ENCODE measurements at places on chromosomes 2 and 18. TPM values are rescaled to one million over a fixed set of nuclear protein-coding genes. Genes with fewer than 3 reads are reported as not detected.

GRCh38 chr18:63261029-63261428 is 58.5 kb downstream of the BCL2 start:
- no peak for DNase-seq

GRCh38 chr18:25225151-25225550 is 126.8 kb downstream of the ZNF521 start:
- no peak for DNase-seq

GRCh38 chr18:9683418-9684396 is 24.4 kb upstream of the RAB31 start:
- peak; percentile 71 for DNase-seq

DNA sequence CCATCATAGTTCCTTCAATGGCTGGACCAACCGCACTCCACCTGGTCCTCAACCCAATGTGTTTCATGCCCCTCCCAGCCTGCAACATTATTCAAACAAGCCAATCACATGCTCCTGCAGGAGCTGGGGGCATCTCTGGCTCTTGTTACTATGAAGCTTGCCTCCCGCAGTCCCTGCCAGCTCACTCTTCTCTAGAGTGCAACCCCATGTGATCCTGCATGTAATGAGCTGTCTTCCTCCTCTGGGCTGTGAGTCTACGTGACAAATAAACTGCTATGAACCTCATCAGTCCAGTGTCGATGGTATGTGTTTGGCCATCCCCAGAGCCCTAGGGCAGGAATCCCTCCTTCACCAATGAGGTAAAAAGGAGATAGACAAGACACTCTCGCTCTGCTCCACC is 15.8 kb upstream of the BOD1L2 start:
- DNase-seq, result no peak

DNA sequence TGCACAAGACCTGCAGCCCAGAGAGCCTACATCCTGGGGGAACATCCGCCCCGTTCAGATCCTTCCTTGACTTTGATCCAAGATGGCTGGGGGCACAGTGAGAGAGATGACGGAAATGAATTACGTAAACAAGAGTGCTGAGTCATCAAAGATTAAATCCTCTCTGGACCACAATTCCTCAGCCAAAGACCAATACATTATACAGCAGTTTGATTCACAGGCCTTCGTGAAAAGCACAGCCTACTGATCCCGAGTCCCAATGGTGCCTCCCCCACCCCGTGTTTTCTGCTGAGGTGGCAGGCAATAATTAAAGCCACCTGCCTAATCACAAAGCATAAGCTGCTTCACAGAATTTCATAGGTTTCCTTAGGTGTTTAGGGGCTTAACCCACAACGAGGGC is 43.0 kb downstream of the MYO5B start:
- no peak for DNase-seq

DNA sequence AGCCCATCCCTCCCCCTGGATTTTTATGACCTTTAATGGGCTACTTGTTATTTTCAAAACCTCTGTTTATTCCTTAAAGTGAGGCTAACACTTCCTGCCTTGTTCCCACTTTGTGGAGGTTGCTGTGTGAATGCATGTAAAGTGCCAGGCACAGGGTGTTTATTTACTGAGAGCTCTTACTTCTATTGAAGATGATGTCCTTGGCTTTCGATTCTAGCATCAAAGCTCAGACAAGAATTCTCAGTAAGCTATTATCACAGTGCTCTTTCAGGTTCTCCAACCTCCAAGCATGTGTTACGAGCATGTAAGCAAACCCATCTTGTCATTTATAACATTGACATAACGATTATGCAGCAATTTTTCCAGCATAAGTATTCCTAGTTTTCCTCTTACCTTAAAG is 44.2 kb downstream of the DPYSL5 start:
- no peak for DNase-seq

DNA sequence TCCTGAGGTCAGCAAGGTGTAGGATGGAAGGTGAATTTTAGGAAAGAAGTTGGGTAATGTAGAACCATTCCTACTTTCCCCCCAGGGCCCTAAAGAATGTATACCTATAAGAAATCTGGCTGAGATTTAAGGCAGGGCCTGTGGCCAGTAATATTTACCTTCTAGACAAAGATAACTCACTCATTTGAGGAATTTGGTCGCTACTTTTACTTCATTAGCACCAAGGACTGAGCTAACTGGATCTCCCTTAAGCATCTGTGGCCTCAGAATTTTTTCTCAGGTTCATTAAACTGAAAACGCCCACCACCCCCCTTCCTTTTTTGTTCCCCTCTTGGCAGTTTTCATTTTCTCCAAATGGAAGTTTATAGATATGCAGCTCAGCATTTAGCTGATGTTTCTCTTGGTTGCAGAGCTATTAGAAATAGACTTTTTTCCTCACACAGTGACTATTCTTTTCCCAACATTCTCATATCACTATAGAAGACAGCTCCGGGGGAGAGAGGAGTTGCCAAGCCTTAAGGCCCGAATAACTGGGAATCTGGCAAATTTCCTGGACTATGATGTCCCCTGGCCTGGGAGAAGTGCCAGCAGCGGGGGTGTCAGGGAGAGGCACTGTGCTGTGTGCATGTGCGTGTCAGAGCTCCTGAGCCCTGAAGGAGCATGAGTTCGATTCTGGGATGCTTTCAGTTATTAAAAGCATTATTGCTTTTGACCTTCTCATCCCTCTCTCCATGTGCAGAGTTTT is 310.9 kb downstream of the PRKCE start:
- peak; percentile 79 for DNase-seq

DNA sequence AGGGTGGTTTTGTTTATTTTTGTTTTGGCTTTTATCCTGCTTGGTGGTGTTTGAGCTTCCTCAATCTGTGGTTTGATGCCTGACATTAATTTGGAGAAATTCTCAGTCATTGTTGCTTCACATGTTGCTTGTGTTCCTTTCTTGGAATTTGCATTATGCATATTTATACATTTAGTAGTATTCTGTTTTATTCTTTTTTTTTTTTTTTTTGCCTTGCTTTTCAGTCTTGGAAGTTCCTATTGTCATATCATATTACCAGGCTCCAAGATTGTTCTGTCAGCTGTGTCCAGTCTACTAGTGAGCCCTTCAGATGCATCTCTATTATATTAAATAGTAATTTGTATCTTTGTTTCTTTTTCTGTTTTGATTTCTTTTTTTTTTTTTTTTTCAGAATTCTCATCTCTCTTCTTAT is 77.0 kb downstream of the EPC2 start:
- no peak for DNase-seq

- no peak for DNase-seq
These were observed 57.2 kb upstream of the RTN4 start for GRCh38 chr2:55107436-55107835.

- DNase-seq, result no peak
These were observed 82.2 kb upstream of the LGALSL start for GRCh38 chr2:64371727-64372126.

DNA sequence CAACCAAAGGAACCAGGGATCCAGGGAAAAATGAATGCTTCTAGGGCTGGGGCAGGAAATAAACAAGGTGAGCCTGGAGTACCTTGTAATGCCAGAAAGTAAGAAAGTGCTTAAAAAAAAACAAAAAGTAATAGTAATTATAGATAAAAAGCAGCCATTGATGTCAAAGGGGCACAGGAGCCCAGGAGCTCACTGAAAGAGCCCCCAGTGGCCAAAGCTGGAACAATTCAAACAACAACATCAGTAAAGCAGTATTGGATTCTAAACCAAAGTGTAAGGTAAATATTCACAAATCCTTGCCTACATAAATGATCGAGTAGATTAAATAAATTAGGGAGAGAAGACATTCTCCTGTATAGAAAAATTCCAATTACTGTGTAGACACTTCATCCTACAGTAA is 114.3 kb upstream of the ARL4C start:
- peak; percentile 15 for DNase-seq

DNA sequence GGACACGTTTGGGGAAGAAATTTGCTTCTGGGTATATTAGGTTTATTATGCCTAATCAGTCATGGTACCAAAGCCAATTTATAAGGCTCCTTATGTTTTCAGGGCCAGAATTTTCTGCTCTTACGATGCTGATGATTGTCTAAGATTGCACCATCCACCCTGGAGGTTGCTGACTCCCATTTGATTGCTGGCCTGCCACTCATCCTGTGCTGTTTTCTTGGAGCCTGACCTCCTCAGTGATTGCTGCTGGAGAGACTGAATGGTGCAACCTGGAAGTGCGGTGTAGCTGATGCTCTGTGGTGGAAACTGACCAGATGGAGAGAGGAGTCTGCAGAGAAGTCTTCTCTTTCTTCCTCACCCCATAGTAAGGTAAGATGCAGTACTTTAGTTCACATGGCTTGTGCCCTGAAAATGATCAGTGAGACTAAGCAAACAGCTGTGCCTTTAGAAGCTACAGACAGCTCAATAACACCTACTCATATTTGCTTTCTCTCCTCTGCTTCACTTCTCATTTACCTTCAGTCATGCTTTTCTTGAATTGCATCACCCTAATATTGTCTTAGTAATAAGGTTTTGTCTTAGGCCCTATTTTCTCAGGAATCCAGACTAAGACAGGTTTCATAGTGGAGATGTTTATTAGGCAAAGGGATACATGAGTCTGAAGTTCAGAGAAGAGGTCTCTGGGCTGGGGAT is 17.4 kb downstream of the ZNF24 start:
- no peak for DNase-seq

DNA sequence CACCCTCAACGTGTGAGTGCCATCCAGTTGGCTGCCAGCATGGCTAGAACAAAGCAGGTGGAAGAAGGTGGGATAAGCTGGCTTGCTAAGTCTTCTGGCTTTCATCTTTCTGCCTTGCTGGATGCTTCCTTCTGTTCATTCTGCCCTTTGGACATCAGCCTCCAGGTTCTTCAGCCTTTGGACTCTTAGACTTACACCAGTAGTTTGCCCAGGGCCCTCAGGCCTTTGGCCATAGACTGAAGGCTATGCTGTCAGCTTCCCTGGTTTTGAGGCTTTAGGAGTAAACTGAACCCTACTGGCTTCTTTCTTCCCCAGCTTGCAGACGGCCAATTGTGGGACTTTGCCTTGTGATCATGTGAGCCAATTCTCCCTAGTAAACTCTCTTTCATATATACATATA is 155.0 kb upstream of the SERTAD2 start:
- DNase-seq, result no peak

- no peak for DNase-seq
These were observed 55.0 kb downstream of the SLC9A2 start for GRCh38 chr2:102674370-102674769.

DNA sequence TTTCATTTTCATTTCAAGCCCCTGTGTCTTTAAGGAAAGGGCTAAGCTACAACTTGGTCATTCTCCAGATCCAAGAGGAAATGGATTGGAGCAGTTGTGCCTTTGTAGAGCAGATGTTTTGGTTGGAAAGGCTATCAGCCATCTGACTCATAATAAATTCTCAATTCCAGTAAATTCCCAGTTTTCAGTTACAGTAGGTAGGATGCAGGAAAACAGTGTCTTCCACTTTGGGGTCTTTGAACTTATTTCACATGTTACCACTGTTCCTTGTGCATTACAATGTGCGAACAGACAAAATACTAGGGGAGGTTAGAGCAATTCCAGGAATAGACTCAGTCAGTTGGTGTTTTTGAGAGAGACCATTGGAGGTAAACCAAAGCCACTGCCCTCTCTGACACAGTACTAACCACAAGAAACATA is 211.9 kb downstream of the BABAM2 start:
- DNase-seq, result peak; percentile 89

DNA sequence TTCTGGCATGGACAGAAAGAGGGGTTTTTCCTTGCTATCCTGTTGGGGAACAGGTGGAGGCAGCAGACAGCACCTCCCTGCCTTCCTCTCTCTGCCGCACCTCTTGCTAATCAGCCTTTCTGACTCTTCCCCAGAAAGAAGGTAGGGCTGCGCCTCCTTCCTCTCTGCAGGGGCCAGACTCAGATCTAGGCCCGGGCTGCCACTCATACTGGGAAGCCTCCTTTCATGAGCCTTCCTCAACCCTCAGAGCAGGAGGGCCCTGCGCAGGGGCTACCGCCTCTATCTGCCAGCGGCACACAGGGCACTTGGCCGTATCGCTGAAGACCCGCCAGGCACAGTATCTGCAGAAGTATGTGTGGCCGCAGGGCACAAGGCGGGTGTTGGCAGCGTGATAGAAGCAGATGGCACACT is 7.1 kb downstream of the NEURL3 start:
- DNase-seq, result no peak

- DNase-seq, result no peak
These were observed 31.2 kb downstream of the ASAP2 start for GRCh38 chr2:9237831-9238230.

- no peak for DNase-seq
These were observed 84.6 kb downstream of the PLCL1 start for GRCh38 chr2:197889041-197889440.

DNA sequence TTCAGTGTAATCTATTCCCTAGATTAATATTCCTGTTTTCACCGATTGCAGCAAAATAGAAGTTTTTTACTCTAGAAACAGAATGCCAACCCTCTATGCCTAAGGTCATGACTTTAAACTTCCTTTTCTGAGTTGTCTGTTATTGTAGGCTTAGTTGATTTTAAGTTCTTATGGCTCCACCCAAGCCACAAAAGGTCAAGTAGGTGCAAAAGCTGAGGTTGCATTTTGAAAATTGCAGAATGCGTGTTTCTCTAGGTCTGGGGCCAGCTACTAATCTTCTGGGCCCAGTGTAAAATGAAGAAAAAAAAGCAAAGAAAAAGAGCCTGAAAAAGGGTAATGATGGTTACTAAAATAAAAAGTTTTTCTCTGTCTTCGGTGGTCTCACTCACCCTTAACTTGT is 635.7 kb upstream of the FAM98A start:
- no peak for DNase-seq

DNA sequence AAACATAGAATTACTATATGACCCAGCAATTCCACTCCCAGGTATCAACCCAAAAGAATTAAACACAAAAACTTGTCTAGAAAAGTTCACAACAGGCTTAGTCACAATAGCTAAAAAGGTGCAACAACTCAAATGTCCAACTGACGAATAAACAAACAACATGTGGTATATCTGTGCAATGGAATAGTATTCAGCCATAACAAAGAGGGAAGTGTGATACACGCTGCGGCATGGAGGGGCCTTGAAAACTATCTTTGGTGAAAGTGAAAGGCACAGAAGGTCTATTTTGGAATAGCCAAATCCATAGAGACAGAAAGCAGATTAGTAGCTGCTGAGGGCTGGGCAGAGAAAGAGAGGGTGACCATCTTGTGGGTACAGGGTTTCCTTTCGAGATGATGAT is 72.1 kb downstream of the DDX1 start:
- DNase-seq, result no peak

- DNase-seq, result no peak
These were observed 33.4 kb upstream of the MLPH start for GRCh38 chr2:237453671-237454070.

- no peak for DNase-seq
These were observed 27.0 kb upstream of the CASP8 start for GRCh38 chr2:201233192-201233811.

GRCh38 chr2:142741764-142742269 is 135.6 kb upstream of the KYNU start:
- DNase-seq, result no peak

- DNase-seq, result no peak
These were observed 146.3 kb downstream of the CERS6 start for GRCh38 chr2:168602379-168602778.

Gene POTEE
- total RNA-seq, result 0.26 TPM

Gene NMUR1
- total RNA-seq, result not detected

Gene CLASP1
- 28.4 TPM for total RNA-seq

Gene VWA3B
- total RNA-seq, result 0.13 TPM

Gene PRSS56
- total RNA-seq, result not detected

Gene CHRND
- not detected for total RNA-seq

Gene CNTNAP5
- not detected for total RNA-seq

Gene HNRNPA3
- 34.6 TPM for total RNA-seq

Gene IGFBP5
- total RNA-seq, result 0.64 TPM

Gene STARD6
- total RNA-seq, result 0.13 TPM

Gene RAPGEF4
- total RNA-seq, result 17.7 TPM

Gene ITPRIPL1
- 4.0 TPM for total RNA-seq

Gene HRH4
- not detected for total RNA-seq
